Stimulated activated CD4-positive, alpha-beta T cell treated with anti-CD3 and anti-CD28 coated beads, TNF-alpha, amount 100 ng/mL, for 48 hours (primary cell): ENCODE measurements at places on chromosomes 6 and 20.

DNA sequence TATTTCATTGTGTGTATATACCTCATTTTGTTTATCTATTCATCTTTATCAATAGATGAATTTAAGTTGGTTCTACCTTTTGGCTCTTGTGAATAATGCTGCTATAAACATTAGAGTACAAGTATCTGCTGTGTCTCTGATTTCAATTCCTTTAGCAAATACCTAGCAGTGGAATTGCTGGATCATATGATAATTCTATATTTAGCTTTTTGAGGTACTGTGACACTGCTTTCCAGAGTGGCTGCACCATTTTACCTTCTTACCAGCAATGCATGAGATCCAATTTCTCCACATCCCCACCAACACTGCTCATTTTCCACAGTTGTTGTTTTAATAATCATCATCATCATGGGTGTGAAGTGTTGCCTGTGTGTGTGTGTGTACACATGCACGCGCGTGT, 182.3 kb downstream of the MBOAT1 start:
- DNase-seq, result no peak

- DNase-seq, result no peak
Measured at GRCh38 chr6:45698046-45698445, 317.6 kb downstream of the CLIC5 start.

DNA sequence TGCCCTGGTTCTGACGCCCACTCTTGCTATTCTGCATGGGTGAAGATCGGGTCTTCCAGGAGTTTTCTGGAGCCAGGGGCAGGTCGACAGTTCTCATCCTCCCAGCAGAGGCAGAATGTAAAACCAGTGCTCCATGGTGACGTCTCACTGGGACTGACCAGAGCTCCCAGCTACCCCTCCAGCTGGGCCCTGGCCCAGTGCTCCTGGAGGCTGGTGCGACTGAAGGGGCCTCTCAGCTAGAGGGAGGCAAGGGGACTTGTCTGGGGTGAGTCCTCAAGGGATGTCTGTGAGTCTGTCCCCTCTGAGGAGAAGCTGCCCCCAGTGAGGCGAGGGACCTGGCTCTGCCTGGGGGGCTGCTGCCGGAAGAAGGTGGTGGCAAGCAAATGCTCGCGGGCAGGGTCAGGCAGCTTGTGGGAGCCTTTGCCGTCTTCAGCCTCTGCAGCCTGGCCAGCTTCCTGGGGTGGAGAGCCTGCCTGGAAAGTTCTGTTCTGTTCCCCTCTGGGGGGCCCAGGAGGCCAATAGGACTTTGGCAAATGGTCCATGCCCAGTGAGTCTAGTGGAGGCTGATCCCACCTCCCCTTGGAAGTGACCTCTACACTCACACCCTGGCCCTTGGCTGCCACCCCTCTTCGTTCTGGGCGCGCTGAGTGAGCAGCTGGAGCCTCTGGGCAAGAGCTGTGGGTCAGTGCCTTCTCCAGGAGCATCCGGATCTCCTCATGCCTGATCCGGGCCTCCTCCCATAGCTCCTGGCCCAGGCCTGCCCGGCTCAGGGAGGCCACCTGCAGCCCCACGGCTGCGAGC, 47.5 kb downstream of the KIAA1755 start:
- DNase-seq, result no peak

- no peak for DNase-seq
Measured at GRCh38 chr6:6760002-6760401, 171.5 kb downstream of the LY86 start.

GRCh38 chr6:83511901-83512681, at the start of gene PRSS35:
Gene PRSS35, plus strand, starts transcription at chr6:83512534. Its CDS starts 10,908 bp downstream, at chr6:83523442.
- no peak for DNase-seq

DNA sequence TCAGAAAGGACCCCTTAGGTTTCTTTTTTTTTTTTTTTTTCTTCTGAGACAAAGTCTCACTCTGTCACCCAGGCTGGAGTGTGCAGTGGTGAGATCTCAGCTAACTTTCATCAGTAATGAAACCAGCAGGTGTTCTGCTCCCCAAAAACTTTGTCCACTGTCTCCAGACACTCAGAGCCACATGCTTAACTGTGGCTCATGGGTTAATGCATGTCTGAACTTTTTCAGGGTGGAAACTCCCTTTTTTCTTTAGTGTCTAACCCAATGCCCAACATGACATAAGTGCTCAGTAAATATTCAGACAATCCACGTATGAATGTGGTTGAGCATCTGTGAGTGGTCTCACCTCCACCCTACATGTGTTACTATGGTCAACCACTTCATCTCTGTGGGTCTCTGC, 45.4 kb downstream of the MYB start:
- no peak for DNase-seq

DNA sequence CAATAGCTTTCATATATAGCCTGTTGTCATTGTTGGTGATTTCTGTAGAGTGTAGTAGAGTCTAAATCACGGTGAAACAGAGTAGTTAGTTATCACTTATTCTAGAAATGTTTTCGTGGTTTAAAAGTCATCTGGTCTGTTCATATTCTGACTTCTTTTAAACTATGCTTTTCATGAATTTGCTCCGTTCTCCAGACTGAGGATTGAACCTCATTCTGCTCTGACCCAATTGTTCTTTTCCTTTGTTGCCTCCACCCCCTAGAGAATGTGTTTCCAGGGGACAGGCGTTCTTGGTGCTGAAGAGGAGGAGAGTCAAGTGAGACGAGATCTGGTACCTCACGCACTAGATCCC, 748 bp upstream of the ZNF292 start:
- DNase-seq, result no peak

DNA sequence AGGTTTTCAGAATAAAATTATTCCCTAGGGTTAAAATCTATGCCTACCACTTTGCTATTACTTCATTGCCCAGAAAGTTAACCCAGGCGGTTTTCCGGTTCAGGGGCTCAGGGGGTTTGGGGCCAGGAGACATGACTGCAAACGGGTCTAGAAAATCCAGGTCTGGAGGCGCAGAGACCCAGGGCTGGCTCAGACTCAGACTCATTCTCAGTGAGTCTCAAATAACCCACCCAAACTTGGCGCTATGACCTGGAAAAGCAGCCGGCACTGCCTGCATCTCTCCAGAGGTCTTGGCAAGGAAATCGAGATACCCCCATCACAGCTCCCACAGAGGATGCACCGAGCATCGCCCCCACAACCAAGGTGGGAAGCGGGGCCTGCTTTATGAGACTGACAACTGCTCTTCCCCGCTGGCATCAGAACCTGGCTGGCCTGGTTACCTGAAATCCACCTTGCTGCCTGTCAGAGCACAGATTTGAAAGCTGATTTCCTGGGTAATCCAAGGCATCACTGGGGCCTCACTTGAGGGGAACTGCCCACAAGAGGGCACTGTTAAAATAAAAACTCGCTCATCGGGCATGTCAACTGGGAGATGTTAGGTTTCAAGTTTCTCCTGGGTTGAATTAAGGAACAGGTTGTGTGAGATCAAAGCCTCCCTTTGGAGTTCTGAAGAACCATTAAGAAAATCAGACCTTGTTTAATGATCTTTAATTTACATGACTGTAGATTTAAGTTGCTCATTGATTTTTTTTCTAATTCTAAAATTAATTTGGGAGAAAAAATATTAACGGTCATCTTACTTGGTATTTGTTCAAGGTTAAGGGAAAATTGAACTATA, 55.1 kb downstream of the KIF16B start:
- DNase-seq, result no peak

DNA sequence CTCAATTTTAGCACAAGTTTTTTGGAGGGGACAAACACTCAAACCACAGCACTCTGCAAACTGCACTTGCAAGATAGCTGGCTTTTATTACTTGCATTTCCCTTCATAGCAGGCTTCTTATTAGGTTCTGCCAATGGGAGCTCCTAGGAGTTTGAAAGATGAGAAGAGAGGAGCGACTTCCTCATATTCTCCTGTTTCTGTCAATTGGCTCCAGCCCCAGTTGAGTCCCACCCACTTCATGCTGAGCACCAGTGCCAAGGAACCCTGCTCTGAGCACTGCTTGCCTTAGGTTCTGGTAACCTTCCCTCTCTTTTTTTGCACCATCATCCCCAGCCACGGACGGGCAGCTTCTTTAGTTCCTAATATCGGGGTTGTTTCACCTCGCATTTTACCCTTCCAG, 67.9 kb downstream of the PSMB1 start:
- DNase-seq, result no peak

DNA sequence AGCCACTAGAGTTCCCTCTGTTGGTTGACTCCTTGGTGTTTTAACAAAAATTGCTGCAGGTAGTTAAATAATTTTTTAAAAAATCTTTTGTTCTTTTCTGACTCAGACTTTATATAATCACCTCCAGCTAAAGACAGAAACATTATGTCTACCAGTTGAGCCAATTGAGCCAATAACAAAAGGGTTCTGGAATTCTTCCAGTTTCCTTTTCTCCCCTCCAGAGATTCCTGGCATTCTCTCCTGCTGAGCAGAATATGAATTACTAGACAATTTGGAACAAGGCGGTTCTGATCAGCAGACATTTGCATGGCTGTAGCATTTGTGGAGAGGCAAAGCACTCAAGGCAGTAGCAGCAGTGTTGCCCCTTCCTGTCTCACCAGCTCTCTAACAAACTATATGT, 144.0 kb upstream of the SLC35B3 start:
- DNase-seq, result no peak

DNA sequence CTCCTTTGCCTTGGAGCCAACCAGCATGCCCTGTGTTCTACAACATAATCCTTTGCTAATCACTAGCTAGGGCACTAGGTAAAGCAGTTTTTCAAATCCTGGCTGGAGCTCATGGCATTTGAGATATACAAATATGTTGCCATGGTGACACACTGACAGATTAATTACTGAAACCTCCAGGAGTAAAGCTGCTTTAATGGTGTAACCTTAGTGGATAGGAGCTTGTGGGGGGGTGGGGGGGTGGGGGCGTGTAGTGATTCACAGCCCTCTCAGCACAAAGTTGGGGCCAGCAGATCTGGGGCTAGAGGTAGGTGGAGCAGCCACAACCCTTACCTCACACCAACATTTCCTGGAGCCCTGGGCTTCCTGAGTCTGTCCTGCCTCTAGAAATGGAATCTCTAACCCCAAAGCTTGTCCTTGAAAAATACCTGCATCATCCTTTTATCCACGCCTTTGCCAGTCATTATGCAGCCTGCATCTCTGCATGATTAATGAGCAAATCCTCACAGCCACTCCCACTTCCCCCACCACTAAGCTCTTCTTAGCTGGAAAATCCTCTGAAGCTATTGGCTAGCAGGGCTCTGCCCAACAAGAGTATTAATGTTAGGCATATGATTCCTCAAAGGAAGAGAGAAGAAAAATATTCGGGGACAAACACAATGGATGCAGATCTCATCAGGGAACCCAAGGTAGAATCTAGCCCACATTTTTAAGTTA, 84.5 kb upstream of the PRND start:
- DNase-seq, result no peak

GRCh38 chr20:1707588-1708449, 50.2 kb upstream of the SIRPG start:
- no peak for DNase-seq

GRCh38 chr6:31400467-31401289, 2.7 kb upstream of the MICA start:
- DNase-seq, result peak; percentile 62

DNA sequence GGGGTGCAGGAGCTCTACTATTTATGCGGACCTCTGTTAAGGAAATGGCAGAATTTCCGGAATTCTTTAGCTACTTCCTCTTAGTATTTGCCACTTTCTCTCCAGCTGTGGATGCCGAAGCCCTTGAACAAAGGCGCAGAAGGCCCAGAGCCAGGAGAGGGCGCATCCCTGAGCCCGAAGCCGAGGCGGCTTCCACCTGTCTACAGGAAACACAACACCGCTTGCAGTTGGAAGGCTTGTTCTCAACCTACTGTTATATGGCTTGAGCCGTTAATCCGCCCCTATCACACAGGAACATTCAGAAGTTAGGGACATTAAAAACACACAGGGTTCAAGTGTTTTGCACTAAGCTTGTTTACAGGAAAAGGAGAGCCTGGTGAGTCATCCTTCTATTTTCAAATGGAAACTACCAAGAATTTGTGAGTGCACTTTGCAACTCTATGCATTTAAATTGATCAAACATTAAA, 417.1 kb downstream of the BCKDHB start:
- no peak for DNase-seq

- no peak for DNase-seq
Measured at GRCh38 chr6:157629220-157629619, 193.8 kb upstream of the SNX9 start.

- DNase-seq, result no peak
Measured at GRCh38 chr20:10554285-10554684, 119.2 kb downstream of the SLX4IP start.

GRCh38 chr6:53066874-53067706, 1.9 kb downstream of the FBXO9 start:
- DNase-seq, result no peak

- DNase-seq, result no peak
Measured at GRCh38 chr20:31969991-31970390, 2.0 kb downstream of the XKR7 start.

DNA sequence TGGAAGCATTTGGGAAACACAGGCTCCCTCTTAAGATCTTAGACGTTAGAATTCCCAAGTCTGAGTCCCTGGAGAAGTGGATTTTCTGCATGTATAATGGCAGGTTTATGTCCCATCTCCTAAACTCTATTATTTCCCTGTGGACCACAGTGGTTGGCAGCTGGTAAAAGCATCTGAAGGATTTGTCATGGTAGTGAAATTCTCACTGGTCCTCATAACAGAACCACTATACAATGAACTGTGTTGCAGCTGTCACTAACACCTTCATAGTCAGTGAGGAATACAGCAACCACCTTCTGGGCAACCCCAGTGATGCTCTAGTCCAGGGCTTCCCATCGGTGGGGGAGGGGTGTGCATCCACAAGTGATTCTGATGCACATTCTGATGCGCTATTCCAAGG, 396.9 kb downstream of the ZFAND3 start:
- DNase-seq, result no peak

GRCh38 chr20:49630396-49630951, 62.5 kb upstream of the PTGIS start:
- DNase-seq, result no peak

DNA sequence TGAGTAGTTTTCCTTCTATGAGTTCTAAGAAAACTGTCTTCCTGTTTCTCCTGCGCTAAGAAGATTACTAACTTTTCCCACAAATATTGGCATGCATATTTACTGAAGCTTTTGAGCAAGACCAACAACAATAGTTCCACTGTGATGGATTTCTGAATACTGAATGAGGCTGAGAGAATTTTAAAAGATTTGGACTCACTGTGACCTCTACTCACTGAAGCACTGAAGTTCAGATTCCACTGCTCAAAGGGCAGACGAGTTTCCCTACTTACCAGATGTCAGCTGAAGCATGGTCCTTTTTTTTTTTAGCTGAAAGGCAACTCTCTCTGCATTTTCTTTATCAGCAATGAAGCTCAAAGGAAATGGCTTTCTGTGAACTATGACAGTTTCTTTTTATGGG, 718.5 kb downstream of the RFPL4B start:
- no peak for DNase-seq
